Fibroblast of skin of abdomen (primary cell): ENCODE measurements at places on chromosomes 11 and 22.

DNA sequence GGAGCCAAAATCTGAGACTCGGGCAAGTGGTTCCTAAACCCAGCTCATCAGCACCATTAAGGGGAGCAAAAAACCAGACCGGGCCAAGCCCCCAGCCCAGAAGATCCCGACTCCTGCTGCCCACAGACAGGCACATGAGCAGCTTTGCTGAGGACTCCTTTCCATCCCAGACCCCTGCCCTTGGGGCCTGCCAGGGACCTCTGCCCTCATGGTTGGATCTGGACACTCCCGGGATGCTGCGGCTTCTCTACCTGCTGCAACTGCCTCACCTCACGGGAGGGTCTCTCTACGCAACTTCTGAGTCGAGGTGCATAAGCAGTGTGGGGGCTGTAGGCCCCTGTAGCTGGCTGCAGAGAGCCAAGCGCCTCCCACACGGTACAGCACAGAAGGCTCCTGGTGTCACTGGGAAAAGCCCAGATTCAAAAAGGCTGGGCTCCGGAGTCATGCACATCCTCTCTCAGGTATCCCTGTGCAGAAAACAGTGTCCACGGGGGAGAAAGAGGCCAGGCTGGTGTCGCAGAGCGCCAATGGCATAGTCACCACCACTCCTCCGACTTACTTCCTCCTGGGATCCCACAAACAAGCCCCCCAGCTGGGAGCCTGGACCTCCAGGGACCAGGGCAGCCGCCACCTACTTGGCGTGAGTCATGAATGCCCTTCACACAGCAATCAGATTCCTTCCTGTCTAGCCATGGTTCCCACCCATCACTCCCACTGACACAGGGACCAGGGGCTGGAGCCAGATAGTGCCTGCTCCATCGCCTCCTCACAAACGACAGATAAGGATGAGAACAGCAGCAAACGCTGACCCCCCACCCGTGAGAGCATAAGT is 122.1 kb downstream of the BCR start:
- DNase-seq = no peak

- DNase-seq = peak; percentile 6
These were observed 14.5 kb upstream of the RPS19BP1 start for GRCh38 chr22:39546889-39547586.

- DNase-seq = no peak
These were observed 42.3 kb upstream of the NFRKB start for GRCh38 chr11:129937592-129938238.

DNA sequence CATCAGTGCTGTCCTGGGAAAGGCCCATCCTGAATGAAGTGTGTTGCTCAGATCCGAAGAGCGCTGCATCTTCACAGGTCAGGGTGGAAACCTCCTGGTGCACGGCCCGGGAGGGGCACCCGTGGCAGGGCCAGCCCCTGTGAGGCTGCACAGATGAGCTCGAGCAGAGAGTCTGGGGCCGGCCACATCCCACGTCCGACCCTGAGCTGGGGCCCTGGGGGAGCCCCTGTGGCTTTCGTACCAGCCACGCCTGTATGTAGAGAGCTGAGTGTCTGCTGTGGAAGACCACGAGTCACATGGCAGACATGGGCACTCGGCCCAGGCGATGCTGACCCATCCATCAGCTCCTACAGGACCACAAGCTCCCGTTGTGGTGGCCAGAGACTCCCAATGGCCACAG is 24.9 kb upstream of the SEPTIN5 start:
- DNase-seq = no peak

GRCh38 chr11:115905341-115906000 is 401.3 kb upstream of the CADM1 start:
- peak; percentile 75 for DNase-seq

GRCh38 chr11:119993722-119994121 is 144.2 kb downstream of the TRIM29 start:
- DNase-seq = no peak

DNA sequence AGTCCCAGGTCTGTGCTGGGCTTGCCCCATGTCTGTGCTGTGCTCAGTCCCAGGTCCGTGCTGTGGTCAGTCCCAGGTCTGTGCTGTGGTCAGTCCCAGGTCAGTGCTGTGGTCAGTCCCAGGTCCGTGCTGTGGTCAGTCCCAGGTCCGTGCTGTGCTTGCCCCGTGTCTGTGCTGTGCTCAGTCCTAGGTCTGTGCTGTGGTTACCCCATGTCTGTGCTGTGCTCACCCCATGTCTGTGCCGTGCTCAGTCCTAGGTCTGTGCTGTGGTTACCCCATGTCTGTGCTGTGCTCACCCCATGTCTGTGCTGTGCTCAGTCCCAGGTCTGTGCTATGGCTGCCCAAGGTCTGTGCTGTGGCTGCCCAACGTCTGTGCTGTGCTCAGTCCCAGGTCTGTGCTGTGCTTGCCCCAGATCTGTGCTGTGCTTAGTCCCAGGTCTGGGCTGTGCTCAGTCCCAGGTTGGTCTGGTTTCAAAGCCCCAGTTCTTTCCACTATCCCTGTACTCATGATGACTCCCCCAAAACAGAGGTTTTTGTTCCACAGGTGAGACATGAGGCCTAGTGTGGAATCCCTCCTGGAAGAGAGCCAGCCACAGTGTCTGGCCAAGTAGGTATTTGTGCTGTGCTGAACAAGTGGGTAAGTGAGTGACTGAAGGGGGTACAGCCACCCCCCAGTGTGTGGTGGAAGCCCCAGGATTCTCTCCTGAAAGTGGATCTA is 34.8 kb downstream of the IRAG1 start:
- DNase-seq = no peak

DNA sequence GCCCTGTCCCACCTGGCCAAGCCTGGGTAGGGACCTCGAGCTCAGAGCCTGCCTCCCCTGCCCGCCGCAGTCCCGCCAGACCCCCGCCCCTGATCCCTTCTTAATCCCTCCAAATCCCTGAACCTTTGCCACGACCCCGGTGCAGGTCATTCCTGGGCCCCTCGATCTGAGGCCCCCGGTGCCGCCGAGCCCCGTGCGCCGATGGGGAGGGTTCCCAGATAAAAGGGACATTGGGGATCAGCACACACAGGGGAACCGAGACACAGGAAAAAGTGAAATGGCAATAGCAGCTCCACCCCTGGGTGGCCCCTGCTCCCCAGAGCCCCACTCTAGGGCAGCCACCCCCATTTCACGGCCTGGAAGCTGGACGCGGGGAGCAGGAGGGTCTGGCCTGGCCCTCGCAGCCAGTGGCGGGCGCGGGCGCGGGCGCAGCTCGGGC is 1.3 kb upstream of the WNT7B start:
- no peak for DNase-seq
